ENCODE measurements at places on chromosomes 4 and X. TPM values are rescaled to one million over a fixed set of nuclear protein-coding genes. Genes with fewer than 3 reads are reported as not detected.

The TCEAL2 gene
- 21.0 TPM for polyA plus RNA-seq

The ZXDA gene
- polyA plus RNA-seq: 0.55 TPM

The SPATA4 gene
- not detected for polyA plus RNA-seq

The ADGRG4 gene
- polyA plus RNA-seq: not detected

The ANKRD50 gene
- polyA plus RNA-seq: 3.4 TPM

The KLHL13 gene
- polyA plus RNA-seq: 2.9 TPM

The DDX60 gene
- polyA plus RNA-seq: 5.6 TPM

The PROM1 gene
- polyA plus RNA-seq: 12.2 TPM

The CPZ gene
- 0.25 TPM for polyA plus RNA-seq

The METTL14 gene
- 7.9 TPM for polyA plus RNA-seq

The THAP6 gene
- 5.8 TPM for polyA plus RNA-seq

The RRAGB gene
- polyA plus RNA-seq: 13.9 TPM

The LONRF3 gene
- polyA plus RNA-seq: 0.55 TPM

The CLDN2 gene
- polyA plus RNA-seq: 0.31 TPM

The HTN1 gene
- polyA plus RNA-seq: not detected

The COPS4 gene
- polyA plus RNA-seq: 34.1 TPM

The TMEM156 gene
- 1.8 TPM for polyA plus RNA-seq

The GAGE2A gene
- polyA plus RNA-seq: not detected

The STAP1 gene
- 1.2 TPM for polyA plus RNA-seq

The C4orf51 gene
- polyA plus RNA-seq: not detected

The DCAF8L2 gene
- not detected for polyA plus RNA-seq

The DCLK2 gene
- polyA plus RNA-seq: 1.2 TPM

The CDKL5 gene
- 0.65 TPM for polyA plus RNA-seq

The ZBTB49 gene
- 1.2 TPM for polyA plus RNA-seq

The CCDC110 gene
- 1.7 TPM for polyA plus RNA-seq

The PRDM8 gene
- 2.4 TPM for polyA plus RNA-seq

The PCDH10 gene
- polyA plus RNA-seq: not detected

The NKRF gene
- 2.4 TPM for polyA plus RNA-seq

The DMRTC1 gene
- polyA plus RNA-seq: not detected

The RGS12 gene
- polyA plus RNA-seq: 20.5 TPM

The SOWAHB gene
- 2.0 TPM for polyA plus RNA-seq

The MSN gene
- 86.9 TPM for polyA plus RNA-seq

The AVPR2 gene
- 1.4 TPM for polyA plus RNA-seq

The ARMCX6 gene
- 19.5 TPM for polyA plus RNA-seq

All from stomach (tissue), 19 donors.